ENCODE measurements at places on chromosomes 16 and 17.

DNA sequence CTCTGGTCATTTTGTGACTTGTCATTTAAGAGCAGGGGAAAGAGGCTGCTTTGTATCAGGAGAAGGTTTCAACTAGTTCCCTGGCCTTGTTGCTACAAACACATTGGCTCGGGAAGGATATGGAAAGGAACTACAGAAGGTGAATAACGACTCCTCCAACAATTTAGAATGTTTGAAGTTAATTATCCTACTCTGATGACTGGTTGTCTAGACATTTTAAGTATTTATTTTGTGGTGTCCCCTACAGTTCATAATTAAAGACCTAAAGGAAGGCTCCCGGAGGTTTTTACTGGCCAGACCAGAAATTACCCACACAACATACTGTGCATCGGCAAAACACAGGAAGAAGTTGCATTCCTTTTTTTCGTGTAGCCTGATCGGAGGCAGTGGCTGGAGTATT is 515.8 kb upstream of the SALL1 start:
- DNase-seq = no peak

DNA sequence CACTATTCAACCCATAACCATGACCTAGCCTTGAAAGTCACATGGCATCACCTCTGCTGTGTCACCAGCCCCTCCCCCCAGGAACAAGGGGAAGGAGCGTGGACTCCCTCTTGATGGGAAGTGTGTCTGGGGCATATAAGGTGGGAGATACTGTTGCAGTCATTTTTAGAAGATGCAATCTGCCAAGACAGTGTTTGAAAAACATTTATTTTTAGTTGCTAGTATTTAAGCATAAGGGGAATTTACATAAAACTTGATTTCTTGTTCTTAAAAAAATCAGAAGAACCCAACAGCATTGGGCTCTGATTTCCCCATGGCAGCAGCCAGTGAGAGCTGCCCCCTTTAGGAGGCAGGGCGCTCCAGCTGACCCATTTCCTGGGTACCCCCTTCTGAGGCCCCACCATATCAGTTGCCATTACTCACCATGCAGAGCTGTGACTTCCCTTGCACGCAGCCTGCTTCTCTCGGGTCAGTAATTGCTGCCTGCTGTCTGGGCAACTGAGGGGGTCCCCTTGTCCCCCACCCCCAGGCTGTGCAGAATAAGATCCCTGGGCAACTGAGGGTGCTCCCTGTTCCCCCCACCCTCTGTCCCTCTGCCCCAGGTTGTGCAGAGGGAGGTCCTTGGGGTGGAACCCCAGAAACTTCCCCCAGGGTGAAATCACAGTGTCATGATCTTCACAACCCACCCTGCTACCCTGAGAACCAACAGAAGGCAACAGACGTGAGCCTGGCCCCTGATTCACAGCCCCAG is 11.8 kb upstream of the CDC42EP4 start:
- DNase-seq = no peak

GRCh38 chr16:71364133-71364681 is 5.7 kb downstream of the CALB2 start:
- DNase-seq = no peak

GRCh38 chr17:57806167-57806830 is 43.5 kb downstream of the MRPS23 start:
- DNase-seq = no peak
